ENCODE measurements at places on chromosomes 12 and 14.

DNA sequence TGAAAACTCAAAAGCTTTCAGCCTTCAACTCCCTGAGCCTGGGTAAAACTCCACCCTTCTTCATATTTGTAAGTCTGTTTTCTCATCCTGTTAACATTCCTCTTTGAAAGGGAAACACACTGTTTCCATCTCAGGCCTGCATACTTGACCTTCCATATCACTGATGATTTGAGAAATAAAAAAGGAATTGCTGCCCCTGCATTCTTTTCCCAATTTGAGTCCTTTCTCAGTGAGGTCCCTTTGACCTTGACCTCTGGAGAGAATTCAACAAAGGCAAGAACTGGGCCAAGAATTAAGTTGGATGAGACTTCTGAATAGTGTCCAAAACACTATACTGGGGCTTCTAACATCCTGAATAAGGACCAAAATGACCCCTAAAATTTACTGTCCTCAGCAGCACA is 108.0 kb downstream of the AEBP2 start:
- no peak for DNase-seq

DNA sequence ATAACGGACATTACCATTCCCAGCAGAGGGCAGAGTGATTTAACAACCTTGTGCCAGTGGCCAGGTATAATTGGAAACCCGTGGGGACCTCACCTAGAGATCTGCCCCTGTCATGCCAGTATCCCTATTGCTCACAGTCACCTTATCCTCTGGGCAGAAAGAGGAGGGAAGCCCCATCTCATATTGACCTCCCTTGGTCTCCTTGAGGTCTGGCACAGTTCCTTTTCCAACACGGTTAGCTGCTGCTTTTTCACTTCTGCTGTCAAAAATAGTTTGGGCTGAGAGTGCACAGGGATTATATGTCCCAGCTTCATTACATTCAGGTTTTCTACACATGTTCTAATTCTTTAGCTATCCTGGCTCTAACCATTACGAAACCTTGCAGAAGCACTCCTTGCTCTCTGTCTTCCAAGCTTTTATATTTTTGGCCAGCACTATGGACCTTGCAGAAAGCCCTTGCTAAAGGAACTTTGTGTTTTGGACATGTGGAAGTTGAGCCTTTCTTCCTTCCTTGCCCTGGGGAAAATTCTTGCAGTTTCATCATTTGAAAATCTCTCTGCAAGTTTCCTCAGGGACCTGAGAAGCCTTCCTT is 111.7 kb upstream of the MIS18BP1 start:
- DNase-seq: no peak

DNA sequence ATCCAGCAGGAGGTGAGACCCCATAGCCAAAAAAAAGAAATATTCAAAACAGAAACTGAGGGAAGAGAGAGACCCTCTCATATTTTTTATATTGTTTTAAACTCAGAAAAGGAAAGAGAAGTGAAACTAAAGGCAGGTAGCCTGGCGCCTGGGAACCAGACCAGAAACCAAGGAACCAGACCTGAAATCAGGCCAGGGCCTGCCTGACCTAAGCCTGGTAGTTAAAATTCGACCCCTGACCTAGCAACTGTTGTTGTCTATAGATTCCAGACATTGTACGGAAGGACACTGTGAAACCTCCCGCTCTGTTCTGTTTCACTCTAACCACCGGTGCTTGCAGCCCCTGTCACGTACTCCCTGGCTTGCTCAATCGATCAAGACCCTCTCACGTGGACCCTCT is 38.5 kb upstream of the CD163 start:
- DNase-seq: no peak

DNA sequence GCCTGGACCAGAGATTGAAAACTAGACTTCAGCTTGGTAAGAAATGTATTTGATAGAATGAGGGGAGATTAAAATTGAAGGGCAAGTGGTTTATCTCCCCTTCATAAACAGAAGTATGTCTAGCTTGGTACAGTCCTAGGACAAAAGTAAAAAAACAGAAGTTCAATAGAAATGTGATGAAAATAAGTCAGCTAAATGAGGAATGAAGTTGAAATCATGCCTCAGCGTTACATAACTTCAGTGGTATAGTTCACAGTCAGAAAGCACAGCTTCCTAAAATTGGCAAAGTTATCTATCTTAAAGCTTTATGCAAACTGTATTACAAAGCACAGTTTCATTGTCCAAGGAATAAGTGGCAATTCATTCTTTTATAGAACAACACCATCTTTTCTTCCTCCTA is 90.2 kb upstream of the SYT10 start:
- DNase-seq: no peak

- no peak for DNase-seq
Observed at GRCh38 chr12:85963326-85963725, 89.2 kb downstream of the NTS start.

Measured in stimulated activated CD4-positive, alpha-beta T cell treated with anti-CD3 and anti-CD28 coated beads, Interleukin-2, amount 100 ng/mL, for 24 hours (primary cell).